Amniotic stem cell (primary cell): ENCODE measurements at places on chromosomes 2 and 18.

DNA sequence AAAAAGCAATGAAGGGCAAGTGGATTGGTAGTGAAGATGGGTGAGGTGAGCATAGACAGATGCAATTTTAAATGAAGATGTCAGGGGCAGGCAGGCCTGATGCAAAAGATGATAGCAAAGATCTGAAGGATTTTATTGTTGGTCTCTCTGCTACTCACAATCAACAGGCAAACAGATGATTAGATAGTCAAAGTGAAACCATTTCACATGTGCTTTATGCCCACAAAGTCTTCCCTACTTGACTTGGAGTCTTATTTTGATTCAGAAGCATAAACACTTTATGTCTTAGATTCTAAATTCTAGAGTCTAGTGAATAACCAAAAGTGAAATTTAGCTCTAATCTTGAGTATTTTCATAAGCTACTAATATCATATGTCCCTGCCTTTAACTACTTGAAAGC lies 153.8 kb upstream of the HNRNPA3 start:
- no peak for DNase-seq

GRCh38 chr2:169107645-169108044 lies 38.3 kb downstream of the DHRS9 start:
- no peak for DNase-seq

DNA sequence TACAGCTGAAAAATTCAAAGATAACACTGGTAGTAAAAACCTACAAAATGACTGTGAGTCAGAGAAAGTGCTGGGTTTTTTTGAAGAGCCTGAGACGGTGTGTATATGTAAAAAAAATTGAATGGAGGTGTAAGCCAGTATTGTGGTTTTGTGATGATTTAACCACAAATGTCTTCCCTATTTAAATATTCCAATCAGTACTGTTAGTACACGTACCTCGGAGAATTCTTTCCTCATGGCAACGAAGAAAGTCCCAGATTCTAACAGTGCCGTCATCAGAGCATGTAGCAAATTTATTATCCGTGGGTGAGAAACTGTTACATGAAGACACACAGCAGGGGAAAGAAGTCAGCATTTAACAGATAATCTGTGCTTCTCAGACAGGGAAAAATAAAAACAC lies 48.1 kb downstream of the WDR33 start:
- no peak for DNase-seq

GRCh38 chr2:196293751-196294515 lies 122.6 kb upstream of the STK17B start:
- peak; percentile 57 for DNase-seq

GRCh38 chr2:86020984-86021383 lies 84.7 kb downstream of the POLR1A start:
- DNase-seq, result no peak
